ENCODE measurements at places on chromosomes 3 and 15.

DNA sequence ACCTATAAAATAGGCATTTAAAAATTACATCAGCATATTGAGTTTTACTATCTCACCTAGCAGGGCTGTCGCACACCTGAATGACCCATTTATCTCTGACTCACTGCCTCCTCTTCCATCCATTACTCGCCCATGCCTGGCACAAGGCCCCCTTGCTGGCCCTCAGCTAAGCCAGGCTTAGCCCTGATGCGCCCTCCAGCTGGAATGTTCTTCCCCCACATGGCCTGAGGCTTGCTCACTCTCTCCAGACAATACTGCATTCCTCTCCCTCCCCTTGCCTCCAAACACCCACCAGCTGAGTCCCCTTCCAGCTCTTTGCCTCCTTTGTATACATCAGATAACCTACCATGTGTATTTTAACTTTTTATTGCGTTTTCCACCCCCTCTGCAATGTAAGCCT, 7.2 kb downstream of the SH3BP5 start:
- no peak for DNase-seq

- DNase-seq: no peak
Observed at GRCh38 chr3:61964566-61964965, 403.2 kb downstream of the PTPRG start.

GRCh38 chr15:45253330-45253729, 1.3 kb downstream of the SLC28A2 start:
- no peak for DNase-seq

- no peak for DNase-seq
Observed at GRCh38 chr15:78768096-78768495, 43.2 kb downstream of the ADAMTS7 start.

- no peak for DNase-seq
Observed at GRCh38 chr15:50162969-50163718, 18.9 kb upstream of the SLC27A2 start.

DNA sequence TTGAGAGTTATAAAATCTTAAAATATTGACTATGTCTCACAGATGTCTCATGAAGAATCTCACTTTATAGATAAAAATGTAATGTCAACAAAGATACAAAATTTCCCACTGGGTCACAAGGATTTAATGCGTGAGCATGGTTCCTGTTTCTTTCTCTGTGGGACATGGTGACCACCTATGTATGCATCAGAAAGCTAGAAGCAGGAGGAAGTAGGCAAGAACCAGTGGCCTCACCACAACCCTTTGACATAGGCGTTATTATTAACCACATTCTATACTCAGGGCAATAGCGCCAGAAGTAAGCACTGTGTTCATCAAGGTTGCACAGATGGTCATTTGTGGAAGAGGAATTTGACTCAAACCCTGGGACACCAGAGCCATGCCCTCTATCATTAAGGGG, 11.7 kb upstream of the ADAMTS17 start:
- no peak for DNase-seq

GRCh38 chr3:124217542-124217941, 225.6 kb upstream of the ROPN1 start:
- peak; percentile 24 for DNase-seq

GRCh38 chr3:160697637-160698380, 20.8 kb downstream of the ARL14 start:
- DNase-seq: peak; percentile 24

GRCh38 chr3:141110322-141110721, 59.2 kb downstream of the SPSB4 start:
- no peak for DNase-seq

- no peak for DNase-seq
Observed at GRCh38 chr3:29475305-29475840, 194.5 kb downstream of the RBMS3 start.

GRCh38 chr3:195697582-195698324, 23.0 kb upstream of the MUC20 start:
- DNase-seq: peak; percentile 75

GRCh38 chr15:48940508-48940907, 23.2 kb downstream of the SHC4 start:
- peak; percentile 62 for DNase-seq

GRCh38 chr3:187370051-187370450, 1.9 kb downstream of the RTP4 start:
- no peak for DNase-seq

- no peak for DNase-seq
Observed at GRCh38 chr3:60746695-60747416, 504.4 kb downstream of the FHIT start.

- DNase-seq: no peak
Observed at GRCh38 chr3:69172058-69172457, 49.7 kb upstream of the LMOD3 start.

DNA sequence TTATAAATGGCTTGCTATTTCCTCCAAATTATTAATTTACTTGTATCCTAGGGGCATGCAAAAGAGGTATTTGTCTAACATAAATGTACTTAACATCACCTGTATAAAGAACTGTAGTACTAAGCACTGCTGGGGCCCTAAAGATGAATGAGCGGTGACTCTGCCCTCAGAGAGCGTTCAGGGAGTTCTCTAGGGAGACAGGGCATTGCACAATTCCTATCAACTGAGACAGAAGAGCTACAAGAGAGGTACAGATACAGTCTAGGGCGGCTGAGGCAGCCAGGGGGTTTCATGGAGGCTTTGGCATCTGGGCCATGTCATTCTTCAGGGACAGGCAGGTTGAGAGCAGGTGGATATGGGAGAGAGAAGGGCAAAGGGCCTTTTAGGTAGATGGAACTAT, 39.9 kb upstream of the PARL start:
- no peak for DNase-seq

- DNase-seq: no peak
Observed at GRCh38 chr3:67518236-67518635, 136.2 kb downstream of the SUCLG2 start.

- no peak for DNase-seq
Observed at GRCh38 chr15:39737196-39737550, 45.5 kb downstream of the FSIP1 start.

- no peak for DNase-seq
Observed at GRCh38 chr3:49718858-49719213, 648 bp downstream of the AMIGO3 start.

DNA sequence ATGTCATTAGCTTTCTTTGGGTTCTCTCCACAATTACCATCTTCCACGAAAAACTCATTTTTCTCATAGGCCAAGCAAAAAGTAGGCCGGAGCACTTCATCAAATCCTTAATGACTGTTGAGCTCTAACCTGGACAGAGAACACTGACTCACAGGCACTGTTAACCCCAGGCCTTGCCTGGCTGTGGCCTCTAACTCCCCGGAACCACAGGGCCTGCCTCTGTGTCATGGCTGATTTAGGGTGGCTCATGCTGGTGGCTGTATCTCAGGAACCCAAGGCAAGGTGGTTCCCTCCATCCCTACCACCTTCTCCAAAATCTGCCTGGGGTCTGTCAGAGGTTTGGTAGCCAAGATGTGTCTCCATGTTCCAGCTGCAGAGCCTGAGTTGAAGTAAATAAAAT, 3.6 kb downstream of the CRTAP start:
- no peak for DNase-seq

DNA sequence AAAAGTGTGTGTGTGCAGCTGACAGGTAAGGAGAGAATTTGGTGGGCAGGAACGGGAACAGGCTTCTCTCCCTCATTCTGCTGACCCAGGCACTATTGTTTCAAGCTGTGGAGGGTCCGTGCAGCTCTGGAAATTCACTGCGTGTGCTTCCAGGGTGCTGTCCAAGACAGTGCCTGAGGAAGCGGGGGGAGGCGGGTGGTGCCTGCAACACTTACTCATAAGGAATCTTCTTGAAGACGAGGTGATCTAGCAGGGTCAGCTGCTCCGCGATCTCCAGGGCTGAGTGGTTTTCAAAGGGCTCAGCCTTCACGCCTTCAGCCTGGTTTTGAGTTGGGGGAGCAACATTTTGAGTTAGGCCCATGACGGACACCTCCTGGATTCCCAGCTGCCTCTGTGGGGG, 46.6 kb upstream of the CTSH start:
- DNase-seq: no peak

DNA sequence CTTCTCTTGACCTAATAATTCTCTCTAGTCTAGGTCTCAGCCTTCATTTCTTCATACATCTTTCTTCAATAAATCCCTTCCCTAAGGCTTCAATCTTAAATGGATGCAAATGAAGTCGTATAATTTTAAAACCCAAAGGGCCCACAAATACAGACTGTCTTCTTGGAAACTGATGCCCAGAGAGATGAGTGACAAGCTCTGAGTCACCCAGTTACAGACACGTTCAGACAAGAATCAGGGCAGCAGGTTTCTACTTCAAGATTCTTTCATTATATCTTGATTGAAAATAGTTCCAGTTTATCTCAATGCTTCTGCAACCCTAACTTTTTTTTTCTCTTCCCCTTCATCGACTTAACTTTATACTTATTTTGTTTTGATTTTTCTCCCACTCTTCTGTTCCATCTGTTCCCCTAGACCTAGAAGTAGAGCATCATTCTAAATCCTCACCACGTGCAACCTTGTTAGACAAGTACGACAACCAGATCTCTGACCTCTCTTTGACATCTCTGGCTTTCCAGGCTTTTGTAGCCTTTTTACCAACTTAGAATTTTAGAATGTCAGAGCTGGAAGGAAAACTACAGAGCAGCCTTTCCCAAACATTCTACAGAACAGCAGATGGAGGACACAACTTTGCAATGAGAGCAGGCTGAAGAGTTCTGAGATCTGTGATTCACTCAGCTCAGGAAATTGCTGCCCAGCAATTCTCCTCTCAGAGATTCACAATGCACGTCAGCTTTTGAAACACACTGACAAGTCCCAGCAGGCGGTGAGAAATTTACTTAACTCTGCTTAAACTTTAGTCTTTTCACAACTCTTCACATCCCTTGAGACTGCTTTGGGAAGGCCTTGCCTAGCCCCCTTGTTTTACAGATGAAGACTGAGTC, 25.3 kb downstream of the NCEH1 start:
- no peak for DNase-seq

DNA sequence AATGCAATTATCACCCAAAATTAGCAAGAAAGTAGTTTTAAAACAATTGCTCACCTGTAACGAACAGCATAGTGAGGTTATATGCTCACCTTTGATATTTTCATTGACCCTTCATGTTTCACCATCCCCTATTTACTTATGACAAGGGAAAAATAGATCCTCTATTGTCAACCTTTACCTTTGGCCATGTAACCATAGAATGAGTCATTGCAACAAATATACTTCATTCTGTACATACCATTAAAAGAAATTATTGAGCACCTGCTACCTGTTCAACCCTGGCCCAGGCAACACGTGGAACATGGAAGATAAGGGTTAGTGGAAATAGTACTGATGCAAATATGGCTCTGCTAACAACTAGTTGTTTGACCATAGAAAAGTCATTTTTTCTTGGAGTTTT, 20.2 kb downstream of the LSAMP start:
- DNase-seq: no peak

GRCh38 chr3:72947715-72948490, 48.7 kb upstream of the PPP4R2 start:
- DNase-seq: no peak

- no peak for DNase-seq
Observed at GRCh38 chr3:150844484-150844883, 60.8 kb downstream of the MINDY4B start.

DNA sequence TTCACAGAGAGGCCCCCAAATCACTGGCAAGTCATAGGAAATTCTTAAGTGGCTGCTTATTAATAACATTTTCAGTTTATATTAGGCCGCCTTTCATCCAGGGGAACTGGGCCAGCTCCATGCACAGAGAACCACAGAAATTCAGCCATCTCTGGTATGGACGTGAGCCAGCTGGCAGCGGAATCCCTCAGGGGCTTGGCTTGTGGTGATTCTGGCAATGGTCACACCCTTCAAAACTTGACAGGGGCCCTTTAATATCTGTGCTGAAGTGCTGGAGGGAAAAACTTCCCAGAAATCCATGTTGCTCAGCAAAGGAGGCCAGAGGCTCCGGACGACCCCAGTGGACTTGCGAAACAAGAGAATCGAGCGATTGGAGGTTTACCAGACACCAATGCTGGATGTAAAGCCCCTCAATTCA, 11.3 kb downstream of the PRICKLE2 start:
- peak; percentile 51 for DNase-seq

GRCh38 chr15:57607570-57608000, 15.9 kb downstream of the MYZAP start:
- DNase-seq: no peak

DNA sequence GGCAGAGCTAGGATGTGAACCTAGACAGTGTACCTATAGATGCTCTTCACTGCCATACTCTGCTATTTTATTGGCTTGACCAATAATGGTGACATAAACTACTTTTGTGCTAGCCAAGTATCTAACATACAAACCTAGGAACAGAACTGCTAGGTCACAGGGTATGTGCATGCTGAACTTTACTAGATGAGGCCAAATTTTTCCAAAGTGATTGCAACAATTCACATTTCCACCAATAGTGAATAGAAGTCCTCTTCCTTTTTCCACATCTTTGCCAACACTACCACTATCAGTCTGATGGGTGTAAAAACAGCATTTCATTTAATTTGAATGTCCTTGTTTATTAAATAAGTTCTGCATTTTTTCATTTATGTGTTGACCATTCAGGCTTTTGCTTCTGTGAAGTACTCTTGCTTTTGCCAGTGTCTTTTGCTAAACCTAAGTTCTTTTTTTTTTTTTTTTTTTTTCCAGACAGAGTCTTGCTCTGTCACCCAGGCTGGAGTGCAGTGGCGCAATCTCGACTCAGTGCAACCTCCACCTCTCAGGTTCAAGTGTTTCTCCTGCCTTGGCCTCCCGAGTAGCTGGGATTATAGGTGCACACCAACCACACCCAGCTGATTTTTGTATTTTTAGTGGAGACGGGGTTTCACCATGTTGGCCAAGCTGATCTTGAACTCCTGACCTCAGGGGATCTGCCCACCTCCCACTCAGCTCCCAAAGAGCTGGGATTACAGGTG, 54.1 kb downstream of the DCAF1 start:
- DNase-seq: no peak

GRCh38 chr15:34999906-35000305, 11.8 kb upstream of the ZNF770 start:
- DNase-seq: no peak

- no peak for DNase-seq
Observed at GRCh38 chr3:161748049-161748448, 251.4 kb downstream of the OTOL1 start.

- no peak for DNase-seq
Observed at GRCh38 chr15:56757875-56758274, 24.6 kb upstream of the ZNF280D start.

GRCh38 chr15:42929306-42929848, 8.8 kb upstream of the TTBK2 start:
- no peak for DNase-seq

DNA sequence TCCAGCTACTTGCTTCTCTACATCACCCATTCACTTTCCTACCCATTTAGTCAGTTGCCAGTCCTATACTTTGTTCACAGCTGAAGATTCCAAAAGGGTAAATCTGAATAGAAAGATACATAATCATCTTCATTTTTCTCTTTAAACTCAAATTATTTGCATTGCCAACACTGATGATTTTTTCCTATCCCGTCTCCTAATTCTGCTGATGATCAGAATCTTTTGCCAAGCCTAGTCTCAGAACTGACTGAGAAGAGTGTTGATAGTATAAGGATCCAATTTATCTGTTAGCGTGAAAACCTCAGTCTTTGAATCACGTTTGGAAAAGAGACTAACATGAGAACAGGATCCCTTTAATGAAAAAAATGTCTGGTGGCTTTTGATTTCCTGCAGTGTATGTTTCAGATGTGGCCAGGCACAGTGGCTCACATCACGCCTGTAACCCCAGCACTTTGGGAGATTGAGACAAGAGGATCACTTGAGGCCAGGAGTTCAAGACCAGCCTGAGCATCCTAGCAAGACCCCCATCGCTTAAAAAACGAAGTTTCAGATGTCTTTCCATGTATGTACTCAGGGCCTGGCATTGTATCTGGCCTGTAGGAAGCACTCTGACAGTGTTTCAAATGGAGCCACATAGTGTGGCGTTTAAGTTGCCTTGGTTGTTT, 169.4 kb downstream of the KLHL25 start:
- DNase-seq: no peak

Data from AG09319 (cell line).